ENCODE measurements at places on chromosomes 5 and 9.

DNA sequence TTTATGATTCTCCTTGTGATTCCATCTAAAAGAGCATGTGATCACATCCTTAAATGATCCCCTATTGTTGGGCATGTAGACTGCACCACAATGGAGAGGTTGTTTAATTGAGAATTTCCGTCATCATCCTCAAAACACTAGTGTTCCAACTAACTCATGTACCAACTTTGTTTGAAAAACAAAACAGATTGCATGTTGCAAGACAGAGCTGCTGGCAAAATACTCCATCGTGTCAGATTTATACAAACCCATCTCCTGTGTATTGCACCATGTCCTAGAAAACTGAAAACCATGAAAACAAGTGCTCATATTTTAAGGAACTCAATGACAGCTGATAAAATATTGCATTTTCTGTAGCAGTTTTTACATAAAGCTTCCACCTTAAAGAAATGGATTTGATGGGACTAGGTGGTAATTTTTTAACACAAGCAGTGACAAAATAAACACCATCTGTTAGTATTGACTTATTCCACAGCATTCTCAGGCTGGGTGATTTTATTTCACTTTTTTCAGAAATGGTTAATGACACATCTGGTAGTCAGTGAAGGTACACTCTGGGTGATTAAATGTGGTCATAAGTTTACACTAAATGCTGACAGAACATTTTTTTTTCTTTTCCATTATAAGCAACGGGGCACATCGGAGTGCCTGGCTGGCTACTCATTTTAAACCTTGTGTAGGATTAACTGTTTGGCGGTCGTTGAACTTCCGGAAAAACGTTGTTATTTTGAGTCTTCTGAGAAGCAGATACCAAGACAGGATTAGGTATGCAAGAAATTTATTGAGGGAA is 602.9 kb upstream of the WWC1 start:
- DNase-seq = no peak

DNA sequence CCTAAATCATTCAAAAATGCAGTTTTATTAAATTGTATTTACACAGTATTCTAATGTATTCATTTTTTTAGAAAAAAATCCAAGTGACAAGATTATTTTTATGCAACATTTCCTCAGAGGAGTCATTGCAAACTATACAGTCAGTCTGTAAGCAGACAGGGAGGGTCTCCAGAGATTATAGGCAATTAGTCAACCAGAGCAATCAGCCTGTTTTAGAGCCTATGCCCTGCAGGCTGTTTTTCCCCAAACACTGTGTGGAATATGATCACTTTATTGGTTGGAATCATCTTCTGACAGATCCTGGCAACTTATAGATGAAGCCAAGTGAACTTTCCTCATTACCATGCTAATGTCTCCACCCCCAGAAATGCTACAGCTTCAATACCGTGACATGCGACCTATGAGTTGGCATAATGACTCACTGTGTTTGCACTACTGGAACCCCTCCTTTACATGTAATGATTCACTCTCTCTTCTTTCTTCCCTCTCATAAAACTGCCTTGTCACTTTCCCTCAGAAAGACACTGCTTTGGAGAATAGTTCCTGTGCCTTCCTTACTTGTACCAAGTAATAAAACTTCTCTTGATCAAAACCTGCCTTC is 577.7 kb upstream of the FTMT start:
- no peak for DNase-seq

DNA sequence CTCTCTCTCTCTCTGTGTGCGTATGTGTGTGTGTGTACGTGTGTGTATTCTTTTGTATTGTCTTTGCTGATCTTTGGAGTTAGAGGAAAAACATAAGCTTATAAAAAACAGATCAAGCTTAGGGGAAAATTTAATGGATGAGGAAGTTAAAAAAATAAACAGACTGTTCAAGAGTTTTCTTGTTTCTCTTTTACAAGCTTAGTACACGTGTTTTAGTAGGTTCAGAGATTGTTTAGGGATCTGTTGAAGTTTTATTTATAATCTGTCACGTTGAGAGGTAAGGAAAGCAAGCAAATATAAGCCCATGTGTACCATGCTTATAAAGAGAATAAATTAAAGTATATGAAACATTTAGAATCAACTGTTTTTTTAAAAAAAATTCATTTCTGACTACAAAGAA is 1470.3 kb upstream of the NUDT12 start:
- DNase-seq = no peak

GRCh38 chr5:3226196-3226920 is 369.3 kb upstream of the IRX1 start:
- DNase-seq = no peak

GRCh38 chr5:14286574-14287421 is 143.7 kb downstream of the TRIO start:
- no peak for DNase-seq

- DNase-seq = no peak
Measured at GRCh38 chr9:99680191-99680590, 141.5 kb upstream of the NR4A3 start.

DNA sequence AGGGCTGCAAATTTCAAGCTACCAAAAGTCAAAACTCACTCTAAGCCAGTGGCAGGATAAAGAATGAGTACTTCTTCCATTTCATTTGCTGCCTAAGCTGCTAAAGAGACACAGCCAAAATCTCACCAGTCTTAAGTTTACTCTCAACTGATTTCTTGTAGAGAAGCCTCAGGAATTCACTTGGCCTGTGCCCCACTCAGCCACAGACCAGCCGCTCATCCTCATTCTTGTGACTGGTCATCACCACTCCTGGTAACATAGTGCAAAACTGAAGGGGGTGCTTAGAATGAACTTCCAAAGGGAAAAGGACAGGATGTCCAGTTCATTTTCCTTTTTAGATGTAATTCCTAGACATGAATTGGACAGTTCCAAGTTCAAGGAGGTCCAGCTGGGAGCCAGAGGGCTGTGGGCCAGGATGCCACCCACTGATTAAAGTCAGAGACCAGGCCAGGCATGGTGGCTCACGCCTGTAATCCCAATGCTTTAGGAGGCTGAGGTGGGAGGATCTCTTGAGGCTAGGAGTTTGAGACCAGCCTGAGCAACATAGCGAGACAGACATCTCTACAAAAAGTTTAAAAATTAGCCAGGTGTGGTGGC is 72.7 kb upstream of the RANBP3L start:
- DNase-seq = no peak

- peak; percentile 95 for DNase-seq
Measured at GRCh38 chr9:37784616-37785483, at the start of gene EXOSC3. Gene EXOSC3, minus strand, starts transcription at chr9:37785064. Its CDS starts 20 bp downstream, at chr9:37785044.

DNA sequence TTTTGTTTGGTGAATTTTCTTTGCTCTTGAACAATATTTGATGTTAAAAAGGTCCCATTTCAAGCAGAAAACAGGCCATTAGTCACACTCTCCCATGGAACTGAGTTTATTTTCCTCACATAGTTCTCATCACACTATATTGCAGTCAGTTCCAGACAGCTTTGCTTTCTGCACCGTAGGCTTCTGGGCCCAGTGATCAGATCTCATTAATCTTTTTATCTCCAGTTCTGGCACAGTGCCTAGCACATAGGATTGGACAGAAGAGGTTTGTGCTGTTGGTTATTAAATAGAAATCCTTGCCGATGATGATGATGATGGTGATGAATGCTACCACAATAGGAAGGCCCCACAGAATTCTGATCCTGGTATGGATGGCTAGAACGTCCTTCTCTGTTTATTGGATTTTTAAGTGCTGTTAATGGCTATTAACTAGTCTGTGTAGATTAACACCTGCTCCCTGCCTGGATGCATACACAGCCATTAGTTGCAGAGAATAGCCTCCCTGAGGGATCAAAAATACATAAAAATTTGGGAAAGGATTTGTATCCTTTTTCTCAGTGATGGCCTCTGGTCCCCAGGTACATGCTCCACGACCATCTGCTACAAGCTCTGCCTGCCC is 52.0 kb upstream of the NTRK2 start:
- DNase-seq = no peak

GRCh38 chr5:150846654-150847333 is 473 bp downstream of the IRGM start:
- DNase-seq = peak; percentile 82

DNA sequence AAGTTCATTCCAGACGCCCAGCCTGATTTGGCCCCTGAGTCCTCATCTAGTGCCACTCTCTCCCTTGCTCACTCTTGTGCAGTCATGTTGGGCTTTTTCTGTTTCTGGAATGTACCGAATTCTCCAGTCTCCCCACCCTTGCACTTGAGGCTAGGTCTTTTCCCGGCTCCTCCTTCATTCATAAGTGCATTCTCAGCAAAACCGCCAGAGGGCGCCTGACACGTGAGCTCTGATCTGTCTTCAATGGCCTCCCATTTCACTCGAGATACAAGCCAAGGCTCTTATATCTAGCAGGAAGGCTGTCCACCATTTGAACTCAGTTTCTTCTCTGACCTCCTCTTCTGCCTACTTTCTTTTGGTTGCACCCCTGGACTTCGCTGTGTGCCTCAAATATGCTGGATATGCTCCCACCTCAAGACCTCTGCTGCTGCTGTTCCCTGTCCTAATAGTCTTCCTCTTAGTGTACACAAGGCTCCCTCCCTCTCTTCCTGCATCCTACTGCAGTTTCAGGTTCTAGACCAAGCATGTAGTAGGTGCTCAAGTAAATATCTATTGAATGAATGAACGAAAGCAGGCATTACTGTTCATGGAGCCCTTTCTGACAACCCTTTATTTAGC is 568.1 kb upstream of the WWC1 start:
- DNase-seq = peak; percentile 83

DNA sequence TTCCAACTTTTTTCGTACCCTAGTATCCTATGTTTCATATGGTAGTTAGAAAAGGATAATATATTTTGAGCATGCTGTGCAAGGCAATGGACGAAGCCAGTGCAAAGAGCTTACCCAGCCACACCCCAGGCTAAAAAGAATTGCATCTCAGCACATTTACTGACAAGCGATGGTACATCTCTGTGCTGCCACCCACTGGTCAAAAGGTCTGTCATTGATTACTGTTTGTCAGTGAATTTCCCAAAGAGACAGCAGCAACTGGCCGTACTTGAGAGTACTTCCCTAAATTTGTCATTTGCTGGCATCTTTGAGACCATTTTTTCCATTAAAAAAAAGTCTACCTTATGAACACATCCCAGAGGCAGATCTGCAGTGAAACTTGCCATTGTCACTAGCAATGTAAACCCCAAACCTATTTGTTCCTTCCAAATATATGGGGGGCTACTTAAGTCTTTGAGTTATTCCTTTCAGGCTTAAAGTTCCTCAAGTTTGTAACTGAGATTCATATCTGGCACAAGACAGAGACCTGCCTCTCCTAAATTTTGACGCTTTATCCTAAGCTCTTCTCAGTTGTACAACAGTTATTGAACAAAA is 184.3 kb downstream of the CTNND2 start:
- DNase-seq = peak; percentile 84
